ENCODE measurements at places on chromosomes 2 and 18. TPM values are rescaled to one million over a fixed set of nuclear protein-coding genes. Genes with fewer than 3 reads are reported as not detected.

The ORC4 gene
- 24.5 TPM for total RNA-seq

The CNRIP1 gene
- total RNA-seq, result not detected

The CNDP2 gene
- 215 TPM for total RNA-seq

The UGT1A7 gene
- total RNA-seq, result not detected

The PPP1R1C gene
- not detected for total RNA-seq

- peak; percentile 64 for DNase-seq
These were observed 222.8 kb downstream of the ARL4C start for GRCh38 chr2:234273887-234274584.

GRCh38 chr2:61705625-61706024, 148.2 kb downstream of the FAM161A start:
- DNase-seq, result no peak

GRCh38 chr2:48600917-48601316, 16.7 kb upstream of the GTF2A1L start:
- no peak for DNase-seq

DNA sequence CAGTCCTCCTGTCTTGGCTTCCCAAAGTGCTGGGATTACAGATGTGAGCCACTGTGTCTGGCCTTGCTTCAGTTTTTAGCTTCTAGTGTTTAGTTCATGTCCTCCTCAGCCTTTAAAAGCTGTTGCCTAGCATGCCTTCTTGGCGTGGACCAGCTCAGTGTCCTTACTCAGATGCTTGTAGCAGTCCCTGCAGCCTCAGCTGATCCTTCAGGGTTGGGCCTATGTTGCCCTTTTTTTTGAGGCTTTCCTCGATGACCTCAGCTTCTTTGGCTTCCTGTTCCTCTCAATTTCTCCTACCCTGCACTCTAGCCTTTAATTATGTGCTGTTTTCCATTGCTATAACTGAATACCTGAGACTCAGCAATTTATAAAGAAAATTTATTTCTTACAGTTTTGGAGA, 57.7 kb downstream of the TANC1 start:
- DNase-seq, result no peak

DNA sequence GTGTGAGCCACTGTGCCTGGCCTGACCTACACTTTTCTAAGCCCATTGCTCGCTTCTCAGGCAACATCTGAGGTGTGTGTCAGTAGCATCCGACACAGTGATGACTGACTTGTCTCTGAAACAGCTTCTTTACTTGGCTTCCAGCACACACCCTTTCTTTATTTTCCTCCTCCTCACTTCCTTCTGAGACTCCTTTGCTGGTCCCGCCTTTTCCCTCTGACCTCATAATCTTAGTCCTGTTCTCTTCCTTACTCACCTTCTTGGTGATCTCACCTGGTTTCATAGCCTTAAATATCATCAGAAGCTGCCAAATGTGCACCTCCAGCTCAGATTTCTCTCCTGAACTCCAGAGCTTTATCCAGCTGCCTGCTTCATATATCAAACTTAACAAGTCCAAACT, 66.6 kb upstream of the PELI1 start:
- no peak for DNase-seq

- no peak for DNase-seq
These were observed 77.2 kb downstream of the LIPG start for GRCh38 chr18:49638891-49639557.

GRCh38 chr18:26471027-26471426, 77.3 kb downstream of the KCTD1 start:
- no peak for DNase-seq

DNA sequence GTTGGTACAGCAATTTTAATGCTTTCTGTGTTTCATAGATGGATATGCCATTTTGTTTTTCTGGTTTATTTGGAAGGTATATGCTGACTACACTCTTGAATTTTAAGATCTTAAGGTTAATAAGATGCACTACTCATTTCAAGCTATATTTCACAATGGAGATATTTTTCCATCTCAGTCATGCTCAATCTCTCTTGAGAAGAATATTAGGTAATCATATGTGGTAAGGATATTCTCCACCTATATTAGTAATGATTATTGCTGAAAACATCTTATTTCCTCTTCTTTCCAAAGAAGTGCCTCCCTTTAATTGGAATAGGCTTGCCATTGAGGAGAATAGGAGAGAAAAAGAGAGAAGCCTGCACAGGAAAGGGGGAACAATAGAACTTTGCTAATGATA, 40.1 kb downstream of the EPB41L3 start:
- no peak for DNase-seq

Data from natural killer cell treated with Interleukin-12 subunit alpha and Interleukin-12 subunit beta and Interleukin-15 and Interleukin-18, amount 100 ng/mL, for 72 hours (primary cell).